ENCODE measurements at places on chromosomes 11 and 22.

DNA sequence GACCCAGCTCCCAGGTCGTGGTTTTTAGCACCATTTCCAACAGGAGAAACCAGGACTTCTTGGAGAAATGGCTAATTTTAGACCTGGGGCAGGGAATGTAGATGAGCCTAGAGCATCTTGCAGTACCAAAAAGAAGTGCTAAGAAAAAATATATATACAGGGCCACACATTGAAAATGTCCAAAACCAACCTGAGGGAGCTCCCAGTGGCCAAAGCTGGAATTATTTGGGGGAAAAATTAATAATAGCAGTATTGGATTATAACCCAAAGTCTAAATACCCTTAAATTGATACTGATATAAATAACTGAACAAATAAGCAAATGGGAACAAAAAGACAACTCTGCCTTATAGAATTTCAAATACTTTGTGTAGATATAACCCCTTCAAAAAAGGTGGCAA lies 108.0 kb downstream of the PARVA start:
- no peak for DNase-seq

DNA sequence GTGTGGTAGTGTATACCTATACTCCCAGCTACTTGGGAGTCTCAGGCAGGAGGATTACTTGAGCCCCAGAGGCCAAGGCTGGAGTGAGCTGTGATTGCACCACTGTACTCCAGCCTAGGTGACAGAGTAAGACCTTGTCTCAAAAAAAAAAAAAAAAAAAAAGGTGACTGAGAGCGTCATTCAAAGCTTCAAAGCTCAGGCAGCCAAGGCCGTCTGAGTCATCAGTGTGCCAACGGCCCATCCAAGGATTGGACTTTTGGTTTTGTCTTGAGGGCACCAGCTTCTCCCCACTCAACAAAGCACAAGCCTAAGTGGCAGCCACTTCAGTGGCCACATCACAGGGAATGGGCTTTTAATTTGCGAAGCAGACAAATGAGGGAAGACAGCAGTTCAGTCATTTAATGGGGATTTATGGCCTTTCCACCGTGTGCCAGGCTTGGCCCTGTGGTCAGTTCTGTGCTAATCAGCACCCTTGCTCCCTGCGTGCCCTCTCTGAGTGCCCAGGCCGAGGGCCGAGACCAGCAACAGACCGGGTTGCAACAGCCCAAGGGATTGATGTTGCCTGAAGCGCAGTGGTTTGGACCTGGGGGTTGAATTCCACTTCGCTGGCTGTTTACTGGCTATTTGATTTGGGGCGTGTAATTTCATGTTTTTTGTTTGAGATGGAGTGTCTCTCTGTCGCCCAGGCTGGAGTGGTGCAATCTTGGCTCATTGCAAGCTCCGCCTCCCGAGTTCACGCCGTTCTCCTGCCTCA lies 30.2 kb upstream of the CRYBB3 start:
- no peak for DNase-seq

DNA sequence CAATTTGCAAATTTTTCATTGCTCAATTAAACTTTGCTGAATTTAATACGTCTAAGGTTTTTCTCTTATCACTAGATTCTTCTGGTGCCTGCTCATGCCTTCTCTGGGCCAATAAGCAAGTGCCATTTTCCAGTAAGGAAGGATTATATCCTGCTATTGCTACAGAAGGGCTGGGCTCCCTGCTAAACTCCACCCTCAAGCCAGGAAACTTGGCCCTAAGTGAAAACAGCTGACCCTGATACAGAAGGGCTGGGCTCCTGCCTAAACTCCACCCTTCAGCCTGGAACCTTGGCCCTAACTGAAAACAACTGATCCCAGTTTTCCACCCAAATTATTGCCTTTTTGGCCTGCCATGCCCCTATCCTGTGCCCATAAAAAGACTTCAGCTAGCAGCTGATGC lies 385.3 kb downstream of the DYNC2H1 start:
- no peak for DNase-seq

DNA sequence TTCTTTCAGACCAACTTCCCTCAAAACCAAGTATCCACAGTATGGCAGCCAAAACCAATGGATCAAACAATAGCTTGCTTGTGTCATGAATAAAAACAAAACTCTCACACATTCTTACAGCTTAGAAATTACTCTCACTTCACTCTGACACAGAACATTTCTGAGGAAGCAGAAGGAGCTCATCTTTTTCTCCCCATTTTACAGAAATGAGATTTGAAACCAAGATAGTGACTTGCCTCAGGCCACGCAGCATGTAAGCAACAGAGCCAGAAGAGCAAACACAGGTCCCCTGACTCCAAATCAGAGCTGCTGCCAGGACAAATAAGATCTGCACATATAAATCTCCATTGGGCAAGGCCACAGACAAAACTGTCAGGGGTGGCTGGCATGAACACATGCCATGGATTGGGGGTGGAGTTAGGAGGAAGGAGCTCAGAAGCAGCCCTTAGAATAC lies 64.8 kb downstream of the RAB30 start:
- DNase-seq = peak; percentile 14

DNA sequence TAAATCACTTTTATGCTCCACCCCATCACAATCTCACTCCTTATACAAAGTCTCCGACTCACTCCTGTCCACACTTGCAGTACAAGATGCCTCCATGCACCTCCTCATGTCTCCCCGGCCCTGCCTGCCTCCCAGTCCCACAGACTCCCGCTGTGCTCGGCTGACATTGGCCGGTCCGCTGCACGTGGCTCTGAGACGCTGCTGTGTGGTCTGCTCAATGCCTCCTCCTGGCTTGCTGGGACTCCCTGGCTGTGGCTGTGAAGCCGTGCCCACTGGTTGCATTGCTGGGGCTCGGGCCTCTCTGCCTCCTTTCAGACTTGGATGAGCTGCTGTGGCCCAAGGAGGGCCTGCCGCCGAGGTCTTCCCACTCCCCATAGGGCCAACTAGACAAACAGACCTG lies 224.0 kb upstream of the B3GAT1 start:
- no peak for DNase-seq

DNA sequence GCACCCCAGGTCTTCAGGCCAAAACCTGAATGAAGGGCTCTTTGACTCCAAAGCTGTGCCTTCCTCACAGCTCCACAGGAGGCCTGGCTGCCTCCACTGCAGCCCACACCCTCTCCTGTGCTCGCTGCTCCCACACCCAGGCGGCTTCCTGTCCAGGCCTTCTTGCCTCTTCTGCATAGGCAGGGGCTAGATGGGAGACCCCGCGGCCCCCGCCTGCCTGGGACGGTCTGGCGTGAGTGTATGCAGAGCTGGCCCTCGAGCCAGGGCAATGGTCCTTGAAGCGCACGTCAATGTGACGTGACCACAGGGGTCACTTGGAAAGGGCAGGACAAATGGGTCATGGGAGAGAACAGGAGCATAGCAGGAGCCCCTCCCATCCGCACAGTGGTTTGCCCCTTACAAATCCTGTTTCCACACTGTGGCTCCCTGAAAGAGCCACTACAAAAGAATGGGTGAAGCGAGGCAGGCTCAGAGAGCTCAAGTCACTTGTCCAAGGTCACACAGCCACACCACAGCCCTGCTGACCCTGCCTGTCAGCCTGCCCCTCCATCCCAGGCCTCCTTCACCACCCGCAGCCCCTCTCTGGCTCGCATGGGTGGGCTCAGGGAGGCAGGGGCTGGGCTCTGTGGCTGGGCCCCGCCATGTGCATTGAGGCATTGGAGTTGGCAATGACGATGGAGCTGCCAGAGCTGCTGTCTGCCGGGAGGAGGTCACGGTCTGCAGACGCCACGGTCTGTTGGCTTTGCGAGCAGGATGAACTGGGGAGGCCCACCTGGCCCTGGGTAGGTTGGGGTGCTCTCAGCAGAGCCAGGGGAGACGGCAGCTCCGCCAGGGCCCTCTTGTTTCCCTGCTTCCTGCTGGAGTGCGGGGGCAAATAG lies 71.2 kb upstream of the WNT11 start:
- no peak for DNase-seq

GRCh38 chr22:25869771-25870170 lies 127.8 kb downstream of the MYO18B start:
- DNase-seq = no peak

DNA sequence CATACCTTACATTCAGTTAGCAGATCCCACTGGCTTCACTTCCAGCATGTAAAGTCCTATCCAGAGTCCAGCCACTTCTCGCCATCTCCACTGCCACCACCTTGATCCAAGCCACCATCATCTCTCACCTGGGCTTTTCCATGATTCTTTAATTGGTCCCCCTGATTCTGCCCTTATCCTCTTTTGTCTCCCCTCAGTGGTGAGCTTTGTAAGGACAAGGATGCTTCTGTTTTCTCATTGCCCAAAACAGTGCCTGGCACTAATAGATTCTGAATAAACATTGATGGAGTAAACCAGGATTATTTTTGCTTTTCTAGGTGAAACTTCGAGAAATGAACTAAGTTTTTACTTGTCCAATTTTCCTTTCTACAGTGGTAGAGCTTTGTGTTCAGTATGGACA lies 4.4 kb downstream of the POLA2 start:
- no peak for DNase-seq

DNA sequence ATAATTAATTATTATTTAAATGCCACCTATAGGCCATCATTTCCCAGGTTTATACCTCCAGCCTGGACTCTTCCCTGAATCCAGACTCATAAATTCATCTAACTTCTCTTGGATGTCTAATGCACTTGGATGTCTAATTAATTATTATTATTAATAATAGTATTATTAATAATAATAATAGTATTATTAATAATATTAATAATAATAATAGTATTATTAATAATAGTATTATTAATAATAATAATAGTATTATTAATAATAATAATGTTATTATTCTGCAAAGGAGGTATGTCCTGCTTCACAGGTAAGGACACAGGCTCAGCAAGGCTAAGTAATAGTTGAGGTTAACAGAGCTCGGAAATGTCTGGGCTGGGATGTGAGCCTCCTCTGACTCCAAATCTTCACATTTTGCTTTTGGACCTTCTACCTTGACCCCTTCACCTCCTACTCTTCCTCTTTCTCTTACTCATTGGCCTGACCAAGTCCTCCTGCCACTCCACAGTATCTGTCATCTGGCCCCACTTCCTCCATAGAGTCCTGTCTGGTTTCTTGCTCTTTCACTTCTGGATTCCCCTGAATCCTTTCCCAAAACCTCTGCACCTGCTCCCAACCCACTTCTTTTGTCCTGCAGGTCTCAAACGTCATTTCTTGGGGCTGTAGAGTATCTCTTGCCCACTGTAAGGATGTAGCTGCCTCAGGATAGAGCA lies 8.0 kb downstream of the RIBC2 start:
- DNase-seq = no peak

- no peak for DNase-seq
Measured at GRCh38 chr22:25167082-25167481, 32.6 kb upstream of the CRYBB3 start.

GRCh38 chr11:134592391-134592990 lies 180.4 kb upstream of the B3GAT1 start:
- DNase-seq = peak; percentile 31

DNA sequence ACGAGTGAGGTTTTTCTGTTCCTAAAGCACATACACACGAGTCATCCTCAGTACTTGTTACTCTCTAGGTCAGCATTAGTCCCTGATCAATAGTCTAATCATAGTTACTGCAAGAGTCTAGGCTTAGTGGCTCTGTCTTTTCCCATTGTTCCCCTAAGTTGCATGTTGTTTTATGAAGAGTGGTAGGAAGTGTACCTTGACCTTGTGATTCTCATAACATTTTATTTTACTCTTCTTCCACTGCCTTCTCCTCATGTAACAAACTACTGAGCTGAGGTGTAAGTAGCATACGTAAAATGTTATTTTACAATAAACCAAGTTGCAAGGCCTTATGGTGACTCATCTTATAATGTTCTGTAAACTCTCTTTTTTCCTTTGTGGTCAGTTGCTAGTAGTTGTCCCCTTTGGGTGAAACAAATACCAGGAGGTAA lies 15.0 kb downstream of the METTL15 start:
- DNase-seq = no peak

- no peak for DNase-seq
Measured at GRCh38 chr11:68498321-68498720, 37.8 kb downstream of the PPP6R3 start.

DNA sequence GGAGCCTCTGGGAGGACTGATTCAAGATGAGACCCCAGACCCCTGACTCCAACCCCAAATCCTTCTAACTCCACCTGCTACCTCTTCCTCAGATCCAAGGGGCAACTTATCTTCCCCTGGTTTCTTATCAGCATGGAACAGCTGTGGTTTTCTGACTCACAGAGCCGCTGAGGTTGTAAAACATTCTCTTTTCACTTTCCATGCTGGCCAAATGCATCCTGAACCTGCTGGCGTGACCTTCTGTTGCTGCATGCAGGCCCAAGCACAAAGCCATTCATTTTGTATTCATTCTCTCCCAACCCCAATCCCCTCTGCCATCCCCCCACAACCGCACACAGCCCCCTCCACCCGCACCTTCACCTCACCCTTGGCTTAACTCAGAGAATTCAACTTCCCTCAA lies 70.3 kb downstream of the SEZ6L start:
- DNase-seq = no peak

DNA sequence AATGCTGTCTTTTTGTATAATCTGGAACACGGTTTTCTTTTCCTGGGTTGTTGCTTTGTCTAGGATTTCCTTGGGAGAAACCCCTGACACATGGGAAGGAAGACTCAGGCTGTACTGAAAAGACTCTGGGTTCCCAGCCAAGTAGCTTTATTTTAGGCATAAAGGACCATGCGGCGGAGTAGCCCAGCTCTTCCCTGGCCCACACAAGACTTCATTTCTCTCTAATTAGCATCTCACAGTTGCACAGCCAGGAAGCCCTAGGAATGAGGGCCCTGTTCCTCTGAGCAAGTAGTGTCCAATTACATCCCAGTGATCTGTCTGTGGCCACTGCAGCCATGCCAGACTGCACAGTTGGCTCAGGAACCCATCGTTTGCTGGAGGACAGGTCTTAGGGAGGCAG lies 319.5 kb downstream of the TENM4 start:
- DNase-seq = no peak

GRCh38 chr11:92136797-92137196 lies 87.8 kb upstream of the FAT3 start:
- DNase-seq = no peak

DNA sequence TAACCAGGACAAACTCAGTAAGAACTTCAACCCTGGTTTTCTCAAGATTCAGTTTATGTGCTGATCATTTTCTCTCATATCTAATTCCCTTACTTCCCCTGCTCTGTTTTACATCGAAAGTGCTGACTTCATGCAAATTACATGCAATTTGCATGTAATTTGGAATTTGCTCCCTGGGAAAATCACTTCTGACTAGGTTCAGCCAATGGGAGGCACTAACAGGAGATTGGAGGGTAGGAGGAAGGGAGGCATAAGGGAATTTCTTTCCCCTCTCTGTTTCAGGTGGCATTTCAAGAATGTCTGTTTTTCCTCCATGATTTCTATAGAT lies 363.3 kb upstream of the CCDC90B start:
- DNase-seq = no peak

GRCh38 chr11:86050196-86050709 lies 18.6 kb downstream of the PICALM start:
- no peak for DNase-seq
